Hypothalamus (tissue), 51 donors: ENCODE measurements at places on chromosomes 11 and 22.
A peak's percentile ranks its signal among the peaks of the same experiment; 100 is the strongest.

- DNase-seq: no peak
Measured at GRCh38 chr11:14905104-14906033, 13.3 kb upstream of the CYP2R1 start.

- DNase-seq: peak; percentile 3
Measured at GRCh38 chr11:107665018-107665417, 46.8 kb downstream of the SLN start.

DNA sequence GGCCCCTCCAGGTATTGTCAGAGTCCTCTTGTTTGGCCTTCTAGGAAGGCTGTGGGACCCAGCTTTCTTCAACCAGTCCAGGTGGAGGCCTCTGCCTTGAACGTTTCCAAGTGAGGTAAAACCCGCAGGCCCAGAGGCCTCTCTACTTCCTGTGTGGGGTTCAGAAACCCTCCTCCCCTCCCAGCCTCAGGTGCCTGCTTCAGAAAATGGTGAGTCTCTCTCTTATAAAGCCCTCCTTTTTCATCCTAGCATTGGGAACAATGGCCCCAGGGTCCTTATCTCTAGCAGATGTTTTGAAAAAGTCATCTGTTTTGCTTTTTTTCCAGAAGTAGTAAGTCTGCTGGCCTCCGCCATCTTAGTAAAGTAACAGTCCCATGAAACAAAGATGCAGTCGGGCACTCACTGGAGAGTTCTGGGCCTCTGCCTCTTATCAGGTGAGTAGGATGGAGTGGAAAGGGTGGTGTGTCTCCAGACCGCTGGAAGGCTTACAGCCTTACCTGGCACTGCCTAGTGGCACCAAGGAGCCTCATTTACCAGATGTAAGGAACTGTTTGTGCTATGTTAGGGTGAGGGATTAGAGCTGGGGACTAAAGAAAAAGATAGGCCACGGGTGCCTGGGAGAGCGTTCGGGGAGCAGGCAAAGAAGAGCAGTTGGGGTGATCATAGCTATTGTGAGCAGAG, at the start of gene CD3E:
TSS of gene CD3E (plus strand) at position 163 of the 681 bp plus-strand sequence. CDS start at position 386, 223 bp downstream.
- no peak for DNase-seq

DNA sequence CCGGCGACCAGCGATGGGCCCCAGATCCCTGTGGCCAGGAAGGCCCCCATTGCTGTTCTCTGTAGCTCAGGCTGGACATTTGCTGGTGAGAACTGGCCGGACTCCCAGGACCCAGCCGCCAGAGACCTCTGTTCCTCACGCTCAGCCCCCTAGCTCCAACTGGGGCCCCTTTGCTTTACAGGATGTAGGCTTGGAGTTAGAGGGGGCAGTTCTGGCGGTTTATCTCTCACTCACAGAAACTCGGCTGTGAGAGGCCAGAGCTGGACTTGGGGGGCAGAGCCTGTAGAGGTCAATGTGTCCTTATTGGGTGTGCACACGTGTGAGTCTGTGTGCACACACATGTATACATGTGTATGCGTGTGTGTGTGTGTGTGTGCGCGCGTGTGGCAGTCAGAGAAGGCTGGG, 502 bp downstream of the SMIM38 start:
- DNase-seq: no peak

- DNase-seq: no peak
Measured at GRCh38 chr22:49208768-49209252, 618.9 kb downstream of the BRD1 start.

DNA sequence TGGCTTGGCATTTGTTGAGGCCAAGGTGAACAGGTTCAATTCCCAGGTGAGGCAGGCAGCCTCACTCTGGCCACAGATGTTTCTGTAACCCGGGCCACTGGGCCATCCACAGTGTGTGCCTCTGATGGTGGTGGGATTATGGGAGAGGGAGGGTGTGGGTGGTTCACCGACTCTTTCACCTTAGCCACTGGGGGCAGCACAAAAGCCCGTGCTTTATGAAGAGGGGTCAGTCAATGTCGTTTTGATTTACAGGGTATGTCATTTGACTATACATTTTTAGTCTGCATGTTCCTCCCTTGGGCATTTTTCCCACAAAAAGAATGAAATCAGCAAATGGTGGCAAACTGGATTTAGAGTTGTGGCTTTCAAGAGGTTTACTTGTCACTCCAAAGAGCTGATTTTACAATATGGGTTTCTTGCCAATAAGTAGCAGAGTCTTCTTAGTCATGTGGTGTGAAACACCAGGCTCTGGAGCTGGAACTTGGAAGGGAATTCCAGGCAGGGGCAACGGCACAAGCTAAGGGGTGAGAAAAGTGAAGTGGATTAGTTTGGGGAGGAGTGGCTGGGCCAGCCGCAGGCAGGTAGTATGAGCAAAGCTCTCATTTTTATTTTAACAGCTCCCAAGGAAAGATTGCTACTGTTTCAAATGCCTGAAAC, 217.8 kb upstream of the ZBED5 start:
- no peak for DNase-seq

- no peak for DNase-seq
Measured at GRCh38 chr22:22210889-22211833, 33.4 kb upstream of the VPREB1 start.

GRCh38 chr22:21754523-21754922, 18.9 kb upstream of the YPEL1 start:
- DNase-seq: no peak

DNA sequence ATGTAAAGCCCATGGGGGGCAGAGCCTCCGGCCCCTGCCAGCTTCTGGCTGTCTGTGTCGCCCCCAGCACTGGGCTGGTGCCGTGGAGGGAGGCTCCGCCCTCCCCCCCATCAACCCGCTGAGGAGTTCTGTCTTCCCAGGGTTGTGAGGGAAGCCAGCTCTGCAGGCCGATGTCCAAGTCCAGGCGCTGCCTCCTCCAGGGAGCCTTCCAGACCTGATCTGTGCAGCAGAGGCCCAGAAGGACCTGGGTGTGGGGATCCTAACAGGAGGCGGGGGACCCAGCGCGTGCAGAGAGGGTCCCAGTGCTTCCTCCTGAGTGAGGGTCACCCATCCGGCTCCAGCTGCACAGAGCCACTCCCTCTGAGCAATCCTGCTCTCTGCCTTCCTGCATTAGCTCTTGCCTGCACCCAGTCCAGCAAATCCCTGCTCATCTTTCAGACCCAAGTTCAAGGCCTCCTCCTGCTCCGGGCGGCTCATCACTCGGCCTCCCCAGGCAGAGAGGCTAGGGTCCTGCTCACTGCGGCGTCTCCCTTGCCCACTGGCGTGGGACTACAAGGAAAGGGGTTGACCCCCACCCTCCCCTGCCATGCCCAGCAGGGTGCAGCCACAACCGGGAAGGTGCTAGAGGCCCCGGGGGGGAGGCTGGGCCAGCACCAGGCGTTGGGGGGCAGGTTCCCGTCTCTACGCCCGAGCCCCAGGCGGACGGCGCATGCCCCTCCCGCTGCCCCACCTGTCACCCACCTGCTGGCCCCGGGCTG, 16.4 kb downstream of the PRR33 start:
- no peak for DNase-seq

GRCh38 chr11:14380947-14381561, 22.1 kb upstream of the RRAS2 start:
- DNase-seq: peak; percentile 35

DNA sequence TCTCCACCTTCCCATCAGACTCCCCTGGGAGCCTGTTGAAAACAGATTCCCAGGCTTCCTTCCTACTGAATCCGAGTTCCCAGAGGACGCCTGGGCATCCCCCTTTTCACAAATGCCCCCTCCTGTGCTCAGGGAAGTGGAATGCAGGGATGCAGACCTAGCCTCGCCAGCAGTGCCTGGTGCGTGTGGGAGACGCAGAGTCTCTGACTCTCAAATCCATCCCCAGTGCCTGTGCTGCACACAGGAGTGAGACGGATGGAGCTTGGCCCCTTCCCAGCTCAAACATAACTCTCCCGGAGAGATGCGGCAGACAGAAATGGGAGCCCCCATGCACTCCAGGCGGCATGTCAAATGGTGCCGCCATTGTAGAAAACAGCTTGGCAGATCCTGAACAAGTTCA, 62.6 kb downstream of the CTTN start:
- no peak for DNase-seq

GRCh38 chr11:110852921-110853490, 140.8 kb upstream of the ARHGAP20 start:
- DNase-seq: no peak

- no peak for DNase-seq
Measured at GRCh38 chr11:50178737-50179136, 146.1 kb downstream of the OR4C45 start.

DNA sequence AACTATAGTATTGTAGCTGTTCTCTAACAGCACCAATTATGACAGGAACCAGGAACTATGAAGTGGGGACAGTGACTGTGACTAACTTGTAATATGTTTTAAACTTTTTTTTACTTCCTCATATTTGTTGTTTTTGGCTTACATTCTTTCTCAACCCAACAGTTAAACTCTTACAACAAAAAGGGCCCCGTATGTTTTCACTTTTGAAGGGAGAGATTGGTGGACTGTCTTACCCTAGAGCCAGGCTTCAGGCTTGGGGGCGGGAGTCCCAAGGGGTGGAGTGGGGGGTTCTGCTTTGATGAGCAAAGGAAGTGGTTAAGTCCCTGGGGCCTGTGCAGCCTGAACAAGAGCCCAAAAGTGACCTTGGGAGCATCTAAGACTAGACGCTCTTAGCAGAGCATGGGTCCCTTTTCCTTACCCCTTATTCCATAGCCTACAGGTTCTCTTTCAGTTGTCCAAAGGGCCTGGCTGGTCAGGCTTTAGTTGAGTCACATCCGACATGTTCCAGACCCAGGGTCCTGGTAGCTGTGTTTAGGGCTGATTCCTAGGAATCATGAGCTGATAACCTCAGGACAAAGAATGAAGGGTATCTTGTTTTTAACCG, 38.8 kb downstream of the STIM1 start:
- no peak for DNase-seq

DNA sequence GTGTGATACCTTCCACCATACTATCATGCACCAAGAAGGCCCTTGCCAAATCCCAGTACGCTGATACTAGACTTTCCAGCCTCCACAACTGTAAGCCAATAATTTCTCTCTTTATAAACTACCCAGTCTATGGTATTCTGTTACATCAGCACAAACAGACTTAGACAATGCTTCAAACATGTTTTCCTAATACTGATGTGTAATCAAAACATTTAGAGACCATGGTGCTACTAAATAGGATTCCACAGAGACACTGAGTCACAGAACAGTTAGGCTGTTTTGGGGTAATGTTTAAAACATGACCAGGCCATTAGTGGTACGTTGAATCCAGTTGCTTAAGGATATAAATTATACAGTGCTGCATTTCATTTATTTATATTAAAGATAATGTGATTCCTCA, 103.7 kb downstream of the PICALM start:
- DNase-seq: no peak

DNA sequence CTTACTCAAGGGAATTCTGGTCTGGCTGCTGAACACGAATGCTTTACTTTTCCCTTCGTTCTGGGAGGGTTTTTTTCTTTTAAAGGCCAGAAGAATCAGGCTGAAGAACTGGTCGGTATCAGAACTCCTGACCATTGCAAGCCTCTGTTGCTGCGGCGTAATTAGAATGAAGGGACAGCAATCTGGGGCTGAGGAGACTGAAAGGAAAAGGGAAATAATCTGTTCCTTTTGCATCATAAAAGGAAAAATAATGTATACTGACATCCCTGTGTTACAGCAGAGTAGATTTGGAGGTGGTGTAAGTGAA, 670 bp downstream of the SC5D start:
- DNase-seq: no peak

DNA sequence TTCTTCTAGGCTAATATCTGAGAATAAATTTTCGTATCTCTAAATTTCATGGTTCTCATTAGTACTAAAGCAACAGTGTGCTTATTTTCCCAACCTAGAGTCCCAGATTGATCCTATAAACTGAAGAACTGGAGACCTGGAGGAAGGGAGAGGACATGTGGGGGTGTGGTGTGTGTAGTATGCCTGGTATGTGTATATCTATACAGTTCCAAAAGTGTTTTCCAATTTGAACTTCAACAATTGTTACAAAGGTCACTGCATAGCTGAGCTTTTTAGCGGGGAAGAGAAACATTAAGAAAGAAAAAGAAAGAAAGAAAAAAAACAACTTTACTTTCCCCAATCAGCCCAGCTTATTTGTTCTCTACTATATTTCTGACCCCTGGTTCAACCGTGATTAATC, 152.1 kb downstream of the SOX6 start:
- DNase-seq: no peak

GRCh38 chr11:74984070-74984469, 4.7 kb upstream of the NEU3 start:
- DNase-seq: no peak

GRCh38 chr11:17720796-17721171, 1.4 kb downstream of the MYOD1 start:
- DNase-seq: no peak

- DNase-seq: no peak
Measured at GRCh38 chr11:112570333-112570732, 309.7 kb upstream of the PLET1 start.
